Peyer's patch (tissue), 4 donors: ENCODE measurements at places on chromosomes 1 and 21. TPM values are rescaled to one million over a fixed set of nuclear protein-coding genes. Genes with fewer than 3 reads are reported as not detected.

- DNase-seq = no peak
These were observed 35.9 kb upstream of the HMGN1 start for GRCh38 chr21:39384674-39385298.

DNA sequence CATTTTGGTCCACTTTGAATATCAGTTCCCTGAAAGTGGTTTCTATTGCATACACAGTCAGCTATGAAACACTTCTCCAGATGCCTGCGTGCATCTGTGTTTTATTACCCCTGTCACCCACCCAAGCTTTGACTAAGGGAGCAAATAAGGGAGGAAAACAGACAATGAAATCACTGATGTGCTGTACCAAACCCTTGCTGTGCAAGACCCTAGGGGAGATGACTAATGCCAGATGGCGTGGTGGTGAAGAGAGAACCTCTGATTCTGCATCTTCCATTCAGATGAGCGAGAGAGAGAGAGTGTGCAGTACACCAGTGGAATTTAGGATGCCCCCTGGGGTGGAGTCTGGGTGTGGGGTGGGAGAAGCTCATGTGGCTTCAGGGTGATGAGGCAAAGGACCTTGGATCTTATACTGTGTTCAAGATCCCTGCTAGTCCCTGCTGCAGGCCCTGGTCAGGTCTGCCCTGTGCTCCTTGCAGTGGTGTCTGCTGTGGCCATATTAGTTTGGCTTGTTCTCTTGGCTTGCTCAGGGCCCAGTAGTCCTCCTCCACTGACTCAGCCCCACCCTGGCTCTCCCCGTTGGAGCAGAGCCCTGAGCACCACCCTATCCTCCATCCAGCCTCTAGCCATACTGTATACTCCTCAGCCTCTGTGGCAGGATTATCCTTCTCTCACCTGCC, 18.5 kb downstream of the CLCA1 start:
- DNase-seq = no peak

DNA sequence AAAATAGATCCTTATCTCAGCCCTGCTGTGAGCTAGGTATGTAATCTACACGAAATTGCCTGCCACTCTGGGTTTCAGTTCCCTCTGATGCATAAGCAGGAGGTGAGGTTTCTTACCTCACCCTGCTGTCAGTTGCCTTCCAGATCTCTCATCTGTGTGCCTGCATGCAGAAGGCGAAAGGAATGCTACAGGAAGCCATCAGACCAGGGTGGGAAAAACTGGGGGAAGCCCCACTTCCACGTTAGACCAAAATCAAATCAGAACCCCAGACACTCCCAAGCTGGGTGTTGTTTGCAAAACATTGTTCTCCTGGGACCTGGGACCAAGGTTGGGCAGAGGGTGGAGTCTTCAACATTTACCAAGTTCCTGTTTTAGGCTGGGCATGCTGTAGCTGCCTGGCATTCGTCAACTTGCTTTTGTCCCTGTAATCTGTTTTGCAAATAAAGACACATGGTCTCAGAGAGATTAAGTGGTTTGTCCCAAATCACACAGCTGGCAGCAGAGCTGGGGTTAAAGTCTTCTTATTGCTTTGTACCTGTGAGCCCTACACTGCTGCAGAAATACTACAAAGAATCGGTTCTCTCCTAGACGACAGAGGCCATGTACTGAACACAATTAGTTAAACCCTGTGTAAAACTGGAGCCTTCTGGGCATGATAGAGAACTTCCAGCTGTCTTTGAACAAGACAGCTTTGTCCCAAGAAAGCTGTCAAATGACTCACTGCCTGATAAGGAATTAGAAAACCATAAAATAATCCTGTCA, 389.7 kb upstream of the RUNX1 start:
- DNase-seq = no peak

GRCh38 chr1:21220815-21221214, 44.1 kb upstream of the EIF4G3 start:
- DNase-seq = no peak

GRCh38 chr21:42041711-42042110, 29.4 kb upstream of the UMODL1 start:
- no peak for DNase-seq

- no peak for DNase-seq
These were observed 32.4 kb downstream of the ITPKB start for GRCh38 chr1:226706684-226707083.

DNA sequence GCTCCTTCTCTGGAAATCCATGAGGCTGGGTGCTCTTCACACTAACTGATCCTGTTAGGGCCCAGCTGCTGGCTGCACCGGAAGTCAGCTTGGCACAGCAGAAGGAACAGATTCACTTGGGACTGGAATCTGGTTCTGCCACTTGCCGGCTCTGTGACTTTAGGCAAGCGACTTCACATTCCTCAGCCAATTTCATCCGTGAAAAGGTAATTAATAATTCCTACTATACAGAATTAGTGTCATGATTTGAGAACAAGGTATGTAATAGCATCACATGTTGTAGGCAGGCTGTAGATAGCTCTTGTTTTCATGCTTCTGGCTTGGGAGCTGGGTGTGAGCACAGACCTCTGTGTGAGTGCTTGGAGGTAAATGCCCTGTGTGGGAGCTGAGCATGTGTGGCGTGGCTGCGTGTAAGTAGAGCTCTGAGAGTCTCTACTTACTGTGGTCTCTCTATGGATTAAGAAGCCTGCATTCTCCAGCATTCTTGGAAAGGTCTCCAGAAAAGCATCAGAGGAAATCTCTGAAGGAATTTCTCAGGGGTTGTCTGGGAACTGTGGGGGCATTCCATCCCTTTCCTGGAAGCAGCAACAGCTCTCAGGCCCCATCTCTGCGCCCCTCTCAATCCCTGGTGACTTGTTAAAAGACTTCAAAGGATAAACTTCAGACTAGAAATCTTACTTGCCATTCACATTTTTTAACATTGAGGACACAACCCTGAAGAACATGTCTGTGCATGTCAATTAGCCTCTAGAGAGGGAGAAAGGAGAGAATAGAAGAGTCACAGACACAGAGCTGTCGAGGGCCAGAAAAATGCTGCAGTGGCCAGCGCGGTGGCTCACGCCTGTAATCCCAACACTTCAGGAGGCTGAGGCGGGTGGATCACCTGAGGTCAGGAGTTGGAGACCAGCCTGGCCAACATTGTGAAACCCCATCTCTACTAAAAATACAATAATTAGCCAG, 47.7 kb upstream of the PPM1J start:
- no peak for DNase-seq

DNA sequence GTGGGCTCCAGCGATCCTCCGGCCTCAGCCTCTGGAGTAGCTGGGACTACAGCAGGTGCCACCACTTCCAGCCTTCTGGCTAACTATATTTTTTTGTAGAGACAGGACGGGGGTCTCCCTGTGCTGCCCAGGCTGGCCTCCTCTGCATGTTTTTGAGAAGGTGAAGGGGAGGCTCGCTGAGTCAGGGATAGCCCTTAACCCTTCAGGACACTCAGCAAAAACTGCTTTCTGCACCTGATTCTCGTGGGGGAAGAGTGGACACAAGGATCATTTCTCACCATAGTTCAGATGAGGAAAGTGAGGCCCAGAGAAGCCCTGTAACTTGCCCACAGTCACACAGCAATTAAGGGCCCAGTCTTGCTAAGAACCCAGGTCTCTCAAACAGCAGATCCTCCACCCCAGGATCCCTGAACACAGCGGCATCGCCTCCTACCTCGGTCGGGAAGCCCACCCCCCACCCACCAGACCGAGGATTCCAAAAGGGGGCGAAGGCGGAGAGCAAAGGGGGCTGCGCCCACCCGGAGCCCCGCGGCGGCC, 1.3 kb downstream of the FGR start:
- no peak for DNase-seq

DNA sequence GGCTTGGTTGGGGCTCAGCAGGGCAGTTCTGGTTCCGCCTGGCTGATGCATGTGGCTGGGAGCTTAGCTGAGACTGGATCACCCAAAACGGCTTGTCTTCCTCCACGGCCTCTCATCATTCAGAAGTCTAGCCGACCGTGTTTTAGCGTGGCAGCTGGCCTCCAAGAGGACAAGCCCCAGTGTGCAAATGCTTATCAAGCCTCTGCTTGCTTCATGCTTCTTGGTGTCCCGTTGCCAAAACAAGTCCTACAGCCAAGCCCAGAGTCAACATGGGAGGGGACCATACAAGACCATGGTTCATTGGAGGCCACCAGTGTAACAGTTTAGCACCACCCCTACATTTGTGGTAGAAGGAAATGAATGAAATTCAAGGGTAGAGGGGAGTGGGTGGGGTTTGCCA, 10.5 kb upstream of the KDF1 start:
- DNase-seq = no peak

DNA sequence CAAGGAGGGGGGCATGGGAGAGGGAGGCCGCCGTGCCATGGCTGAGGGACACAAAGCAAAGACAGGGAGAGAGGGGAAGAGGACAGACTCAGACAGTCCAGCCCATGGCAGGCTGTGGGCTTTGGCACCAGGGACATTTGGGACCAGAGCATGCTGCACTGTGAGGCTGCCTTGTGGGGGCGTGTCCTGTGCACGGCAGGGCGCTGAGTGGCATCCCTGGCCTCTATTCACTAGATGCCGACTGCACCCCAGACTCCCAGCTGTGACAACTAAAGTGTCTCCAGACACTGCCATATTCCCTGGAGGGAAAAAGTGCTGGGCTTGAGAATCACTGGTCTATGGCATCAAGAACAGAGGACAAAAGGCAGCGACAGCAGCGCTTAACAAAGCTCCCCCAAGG, 18.6 kb upstream of the PRDM15 start:
- no peak for DNase-seq

DNA sequence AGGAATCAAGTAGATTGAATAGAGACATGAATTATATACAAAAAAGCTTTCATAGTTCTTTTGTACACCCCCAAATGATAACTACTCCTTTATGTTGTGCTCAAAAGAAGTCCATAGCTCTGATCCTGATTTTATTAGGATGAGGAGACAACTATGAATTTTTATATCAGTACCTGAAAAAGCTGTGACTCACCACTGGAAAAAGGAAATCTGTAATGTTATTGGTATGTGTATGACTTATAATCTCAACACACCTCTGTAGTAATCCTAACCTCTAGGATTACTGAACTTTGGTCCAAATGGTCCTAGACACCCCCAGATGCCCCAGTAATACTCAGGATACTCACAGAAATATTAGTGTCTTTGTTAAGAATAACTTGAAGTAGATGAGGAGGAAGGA, 10.2 kb downstream of the PRKAB2 start:
- no peak for DNase-seq

- DNase-seq = peak; percentile 57
These were observed 9.0 kb upstream of the IFNGR2 start for GRCh38 chr21:33394260-33394659.

DNA sequence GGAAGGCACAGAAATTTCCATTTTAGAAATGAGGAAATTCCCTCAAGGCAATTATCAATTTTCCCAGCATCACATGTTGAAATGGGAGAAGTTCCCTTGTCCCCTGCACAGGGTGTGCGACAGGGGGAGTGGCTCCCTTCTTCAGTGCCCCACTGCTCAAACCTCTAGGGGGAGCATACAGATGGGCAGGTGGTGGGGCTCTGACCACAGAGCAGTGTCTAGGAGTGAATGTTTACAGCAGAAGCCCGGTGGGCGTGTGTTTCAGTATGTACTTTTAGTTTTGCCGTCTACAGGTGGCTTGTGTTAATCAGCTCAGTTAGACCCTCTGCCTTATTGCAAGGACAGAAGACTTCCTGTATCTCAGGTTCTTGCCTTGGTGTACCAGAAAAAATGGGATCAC, 493.7 kb upstream of the PLXNA2 start:
- DNase-seq = no peak

- peak; percentile 82 for DNase-seq
These were observed at the start of gene WLS for GRCh38 chr1:68232289-68233148. TSS of gene WLS (minus strand) at chr1:68232523. CDS start at chr1:68232299, 224 bp downstream.

- DNase-seq = no peak
These were observed 886.2 kb downstream of the LTN1 start for GRCh38 chr21:28106370-28106890.

DNA sequence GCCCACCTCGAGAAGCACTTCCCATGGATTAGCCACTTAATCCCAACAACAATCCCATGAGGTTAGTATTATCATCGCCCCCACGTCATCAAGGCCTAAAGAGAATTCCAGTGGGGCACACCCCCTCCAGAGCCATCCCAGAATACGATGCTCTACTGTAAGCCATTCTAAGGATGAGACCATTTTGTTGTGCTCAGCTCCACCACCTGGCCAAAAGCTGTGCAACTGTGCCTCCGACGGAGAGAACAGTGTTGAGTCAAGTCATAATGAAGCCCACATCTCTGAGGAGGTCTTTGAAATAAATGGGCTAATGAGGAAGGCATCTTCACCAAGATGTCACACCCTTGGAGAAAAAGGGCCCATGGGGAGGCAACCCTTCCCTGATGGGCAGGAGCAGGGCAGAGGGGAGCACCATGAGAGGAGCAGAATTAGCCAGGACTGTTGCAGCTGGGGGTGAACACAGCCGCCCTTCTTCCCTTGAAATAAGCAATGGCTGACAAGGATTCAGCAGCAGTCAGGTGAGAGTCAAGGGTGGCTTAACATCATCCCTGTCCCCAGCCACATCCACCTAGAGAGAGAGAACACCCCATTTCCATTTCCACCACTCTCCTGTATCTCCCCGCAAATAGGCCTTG, 14.6 kb downstream of the SYF2 start:
- DNase-seq = no peak

DNA sequence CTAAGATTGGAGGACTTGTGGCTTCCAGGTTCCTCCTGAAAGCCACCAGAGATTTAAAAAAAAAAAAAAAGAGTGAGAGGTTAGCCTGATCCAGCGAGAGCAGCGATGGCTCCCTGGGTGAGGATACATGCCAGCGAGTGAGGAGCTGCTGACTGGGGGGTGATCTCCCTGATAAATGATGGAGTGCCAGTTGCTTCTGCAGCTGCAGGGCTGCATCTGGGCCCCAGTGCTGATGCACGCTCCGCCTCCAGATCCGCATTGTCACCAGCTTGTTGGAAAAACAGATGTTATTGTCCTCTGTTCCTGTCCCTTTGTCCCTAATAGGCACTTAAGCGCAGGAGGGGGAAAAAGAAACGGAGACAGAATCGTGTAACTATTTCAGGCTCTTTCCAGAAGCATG, 28.6 kb downstream of the UBIAD1 start:
- no peak for DNase-seq

DNA sequence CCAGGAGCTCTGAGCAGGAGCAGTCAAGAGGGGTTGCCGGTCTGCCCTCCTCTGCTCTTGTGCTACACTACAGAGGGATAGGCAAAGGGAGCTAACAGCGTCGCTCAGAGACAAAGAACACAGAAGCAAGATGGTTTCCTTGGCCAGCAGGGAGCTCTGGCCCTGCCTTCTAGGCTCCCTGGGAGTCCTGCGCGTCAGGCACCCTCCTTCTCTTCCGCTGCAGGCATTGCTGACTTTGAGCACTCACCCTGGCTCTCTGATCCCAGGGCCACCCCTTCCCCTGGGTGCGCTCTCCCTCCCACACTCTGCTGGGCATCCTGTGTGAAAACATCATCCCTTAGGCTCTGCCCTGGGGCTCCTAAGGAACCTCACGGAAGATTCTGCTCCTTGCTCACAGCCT, 489 bp downstream of the TNNI1 start:
- no peak for DNase-seq

- no peak for DNase-seq
These were observed 665.0 kb downstream of the SMYD3 start for GRCh38 chr1:245842106-245842505.

- DNase-seq = no peak
These were observed 27.0 kb upstream of the SARS1 start for GRCh38 chr1:109186733-109187086.

RAB25 gene
- 96.6 TPM for total RNA-seq

OSCP1 gene
- 0.67 TPM for total RNA-seq

PIGR gene
- total RNA-seq = 2,072 TPM

GPR37L1 gene
- 0.27 TPM for total RNA-seq

KMO gene
- total RNA-seq = 0.13 TPM

F11R gene
- 138 TPM for total RNA-seq

HES3 gene
- total RNA-seq = not detected

DNAH14 gene
- total RNA-seq = 7.4 TPM
